NK-92 treated with Interleukin-12 subunit alpha and Interleukin-12 subunit beta, amount 100 ng/mL, for 24 hours (cell line): ENCODE measurements at places on chromosomes 12 and 14.

DNA sequence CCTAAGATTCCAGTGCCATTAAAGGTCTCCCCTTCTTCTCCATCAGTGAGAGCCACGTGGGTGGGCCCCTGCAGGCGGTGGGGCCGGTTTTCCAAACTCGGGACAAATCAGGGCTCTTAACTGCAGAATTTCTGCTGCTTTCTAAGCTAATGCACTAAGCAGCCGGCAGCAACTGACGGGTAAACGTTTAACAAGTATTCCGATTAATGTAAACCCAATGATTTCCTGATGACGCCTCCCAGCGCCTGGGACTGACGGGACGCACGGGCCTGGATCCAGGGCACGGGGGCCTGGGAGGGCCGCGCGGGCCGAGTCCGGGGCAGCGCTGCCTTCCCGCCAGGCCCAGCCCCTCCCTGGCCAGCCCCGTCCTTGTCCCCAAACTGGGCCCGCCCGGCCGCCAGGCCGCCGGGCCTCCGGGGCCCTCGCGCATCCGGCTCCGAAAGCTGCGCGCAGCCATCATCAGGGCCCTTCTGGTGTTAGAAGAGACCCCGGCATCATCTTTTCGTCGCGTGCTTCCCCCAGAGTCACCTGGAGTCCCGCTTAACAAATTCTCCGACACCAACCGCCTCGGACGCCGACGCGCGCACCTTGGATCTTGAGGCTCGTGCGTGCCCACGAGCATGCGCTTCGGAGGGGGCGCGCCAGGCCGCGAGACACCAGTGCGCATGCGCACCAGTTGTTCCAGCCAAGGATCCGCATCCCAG is at the start of gene MLH3:
MLH3 (minus strand) TSS at position 616 of the 704 bp plus-strand sequence. CDS start 1,812 bp downstream, outside the sequence.
- peak; percentile 76 for DNase-seq

GRCh38 chr14:104845834-104846441 is 19.1 kb upstream of the CEP170B start:
- DNase-seq, result no peak

- DNase-seq, result no peak
These were observed 14.8 kb upstream of the C12orf75 start for GRCh38 chr12:105315726-105316125.

DNA sequence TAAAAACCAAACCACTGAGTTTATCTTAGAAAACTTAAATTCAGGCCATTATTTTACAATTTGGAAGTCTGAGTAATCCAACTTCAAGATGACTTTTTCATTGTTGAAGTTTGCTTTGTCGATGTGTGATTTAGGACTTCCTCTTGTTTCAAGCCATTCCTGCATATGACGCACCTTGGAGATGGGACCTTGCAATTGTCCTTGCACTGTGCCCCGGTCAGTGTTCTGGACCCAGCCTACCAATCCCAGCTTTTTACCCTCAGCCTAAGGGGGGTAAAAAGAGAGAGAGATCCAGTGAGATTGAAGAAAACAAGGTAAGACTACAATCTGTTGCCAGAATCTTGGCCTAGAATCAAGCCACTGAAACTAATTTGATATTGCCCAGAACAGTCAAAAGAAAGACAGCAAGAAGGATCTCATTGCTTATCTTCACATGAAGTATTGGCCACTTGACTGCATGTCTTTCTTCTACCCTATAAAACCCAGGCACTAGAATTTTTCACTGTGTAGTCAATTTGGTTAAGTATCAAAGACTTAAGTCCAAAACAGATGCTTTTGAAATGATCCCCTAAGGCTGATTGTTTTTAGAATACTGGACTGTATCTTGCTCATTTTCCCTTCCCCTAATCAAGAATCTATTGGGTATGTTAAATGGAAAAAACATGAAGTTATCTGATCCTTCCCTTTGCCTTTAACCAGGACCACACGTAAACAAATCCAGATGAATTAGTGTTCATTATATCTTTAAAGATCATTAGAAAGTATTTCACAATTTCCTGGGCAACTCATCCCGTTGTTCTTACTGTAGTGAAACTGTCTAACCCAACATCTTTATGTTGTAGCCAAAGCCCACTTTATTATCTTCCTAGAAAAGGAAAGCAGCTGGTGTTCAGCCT is 2.4 kb upstream of the MLH3 start:
- no peak for DNase-seq

DNA sequence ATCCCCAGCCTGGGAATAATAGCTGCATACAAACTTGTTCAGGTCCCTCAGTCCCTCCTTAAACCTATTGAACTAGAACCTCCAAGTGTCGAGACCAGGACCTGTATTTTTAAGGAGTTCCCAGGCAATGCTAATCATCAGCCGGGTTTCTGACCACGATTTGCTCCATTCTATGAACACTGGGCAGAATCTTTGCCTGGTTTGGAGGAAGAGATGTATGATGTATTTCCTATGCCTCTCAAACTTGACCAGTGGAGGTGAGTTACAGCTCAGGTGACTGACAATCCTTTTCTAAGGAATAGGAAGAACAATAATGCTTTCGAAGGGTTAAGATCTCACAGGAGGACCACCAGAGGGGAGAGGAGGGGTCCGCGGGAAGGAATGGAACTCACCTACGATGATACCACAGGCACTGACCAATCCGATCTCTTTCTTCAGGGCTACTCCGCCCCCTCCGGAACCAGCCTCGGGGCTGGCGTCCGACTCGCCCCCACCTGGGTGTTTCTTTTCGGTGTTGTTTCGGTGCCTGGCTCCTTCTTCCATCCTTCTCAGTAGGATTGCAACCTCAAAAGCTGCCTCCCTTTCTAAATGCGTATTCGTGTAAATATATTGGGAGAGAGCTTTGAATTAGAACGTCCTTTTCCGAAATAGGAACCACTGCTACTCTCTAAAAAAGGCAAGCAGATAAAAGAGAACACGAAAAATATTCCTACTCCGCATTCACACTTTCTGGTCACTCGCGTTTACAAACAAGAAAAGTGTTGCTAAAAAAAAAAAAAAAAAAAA is 895 bp downstream of the SLC7A8 start:
- DNase-seq, result no peak

DNA sequence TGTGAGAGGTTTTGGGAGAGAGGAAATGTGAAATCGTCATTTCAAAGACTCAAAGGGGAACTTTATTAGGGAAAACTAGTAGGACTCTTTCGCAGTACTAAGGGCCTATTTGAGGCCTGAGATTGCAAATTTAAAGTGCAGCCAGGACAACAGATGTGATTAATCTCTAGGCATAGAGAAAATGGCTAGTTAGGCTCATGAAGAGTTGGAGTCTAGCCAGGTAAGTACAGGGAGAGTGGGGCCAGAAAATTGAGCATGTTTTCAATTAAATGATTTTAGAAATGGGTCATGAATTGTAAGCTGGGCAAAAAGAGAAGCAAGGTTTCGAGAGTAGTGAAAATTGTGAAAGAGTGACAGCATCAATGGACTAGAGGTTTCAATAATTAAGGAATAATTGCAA is 91.9 kb upstream of the LMNTD1 start:
- no peak for DNase-seq
